Suppressor macrophage (primary cell): ENCODE measurements at places on chromosomes 13 and 19.

DNA sequence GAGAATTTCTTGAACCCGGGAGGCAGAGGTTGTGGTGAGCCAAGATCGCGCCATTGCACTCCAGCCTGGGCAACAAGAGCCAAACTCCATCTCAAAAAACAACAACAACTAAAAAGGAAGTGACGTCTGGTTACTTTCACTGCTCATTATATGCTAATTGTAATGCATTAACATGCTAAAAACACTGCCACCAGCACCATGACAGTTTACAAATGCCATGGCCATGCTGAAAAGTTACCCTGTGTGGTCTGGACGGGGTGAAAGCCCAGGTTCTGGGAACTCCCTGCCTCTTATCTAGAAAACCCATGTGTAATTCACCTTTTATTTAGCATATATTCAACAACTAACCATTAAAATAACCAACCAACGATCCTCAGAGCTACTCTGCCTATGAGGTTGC is 28.1 kb downstream of the CPT1C start:
- DNase-seq, result no peak

- DNase-seq, result peak; percentile 33
Measured at GRCh38 chr13:50810998-50811397, 32.5 kb downstream of the DLEU7 start.

GRCh38 chr13:114067381-114067885 is 65.0 kb downstream of the RASA3 start:
- DNase-seq, result peak; percentile 93

DNA sequence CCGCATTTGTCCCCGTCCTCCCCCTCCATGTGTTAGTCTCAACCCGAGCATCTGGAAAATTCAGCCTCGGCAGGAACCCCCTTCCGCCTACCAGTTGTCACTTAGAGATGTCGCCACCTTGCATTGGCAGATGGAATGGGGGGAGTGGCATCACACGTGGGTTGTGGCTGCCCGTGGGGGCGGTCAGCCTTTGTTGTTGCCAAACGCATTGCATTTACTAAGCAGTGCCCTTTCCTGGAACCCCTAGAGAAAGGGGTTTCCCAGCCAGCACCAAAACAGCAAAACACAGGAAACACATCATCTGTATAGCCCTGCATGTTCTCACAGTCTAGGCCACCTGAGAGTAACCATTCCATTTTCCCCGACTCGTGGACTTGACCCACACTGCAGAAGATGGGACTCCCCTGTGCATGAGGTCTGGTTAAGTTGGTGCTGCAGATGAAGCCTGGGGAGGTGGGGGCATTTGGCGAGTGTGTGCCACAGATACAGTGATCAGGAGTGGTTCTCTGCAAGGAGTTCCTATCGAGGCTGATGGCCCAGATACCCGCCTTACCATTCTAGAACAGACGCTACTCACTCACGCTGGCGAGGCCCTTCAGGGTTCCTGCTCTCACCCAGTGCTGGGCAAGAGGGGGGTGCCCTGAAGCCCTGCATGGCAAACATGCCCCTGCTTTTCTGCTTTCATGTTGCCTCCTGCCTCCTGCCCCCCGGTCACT is 38.3 kb downstream of the TMED1 start:
- no peak for DNase-seq

DNA sequence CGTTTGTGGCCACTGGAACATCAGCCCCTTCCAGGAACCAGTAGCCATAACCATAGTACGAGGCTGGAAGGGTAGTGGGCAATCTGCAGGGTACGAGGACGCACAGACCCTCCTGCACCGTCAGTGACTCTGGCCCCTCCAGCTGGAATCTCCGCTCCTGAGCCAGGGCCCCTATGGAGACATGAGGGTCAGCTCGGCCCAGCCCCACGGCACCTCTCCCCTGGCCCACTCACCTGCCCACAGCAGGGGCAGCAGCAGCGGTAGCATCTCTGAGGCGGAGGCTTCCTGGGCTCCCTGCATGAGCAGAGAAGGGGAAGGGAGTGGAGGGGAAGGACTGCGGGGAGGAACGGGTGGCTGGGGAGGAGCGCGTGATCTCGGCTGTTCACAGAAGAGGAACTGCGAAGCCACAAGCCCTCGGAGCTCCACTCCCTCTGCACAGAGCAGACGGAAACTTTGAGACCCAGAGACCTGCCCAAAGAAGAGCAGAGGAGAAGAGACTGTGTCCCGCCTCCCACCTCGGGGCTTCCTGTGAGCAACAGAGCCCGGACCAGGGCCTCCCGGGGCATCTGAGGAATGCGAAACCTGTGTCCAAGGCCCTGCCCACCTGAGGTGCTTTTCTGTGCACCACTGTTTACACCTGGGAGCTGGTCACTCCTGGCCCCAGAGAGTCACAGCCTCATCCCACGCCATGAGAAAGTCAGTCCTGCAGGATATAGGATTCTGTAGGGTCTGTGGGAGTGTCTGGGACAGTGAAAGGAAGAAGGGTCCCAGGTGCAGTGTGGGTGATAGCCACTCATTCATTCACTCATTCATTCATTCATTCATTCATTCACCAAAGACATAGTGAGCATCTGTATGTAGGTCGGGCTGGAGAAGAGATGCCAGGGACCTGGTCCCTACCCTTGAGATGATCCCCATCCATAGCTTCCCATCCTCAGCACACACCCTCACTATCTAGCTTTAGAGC is at the start of gene SIGLEC6:
TSS of gene SIGLEC6 (minus strand) at position 322 of the 967 bp plus-strand sequence. CDS start at position 300, 22 bp downstream.
- peak; percentile 97 for DNase-seq

- DNase-seq, result peak; percentile 40
Measured at GRCh38 chr13:113207890-113208420, 514 bp downstream of the PCID2 start.

GRCh38 chr19:46226438-46226973 is 3.0 kb upstream of the IGFL1 start:
- no peak for DNase-seq

DNA sequence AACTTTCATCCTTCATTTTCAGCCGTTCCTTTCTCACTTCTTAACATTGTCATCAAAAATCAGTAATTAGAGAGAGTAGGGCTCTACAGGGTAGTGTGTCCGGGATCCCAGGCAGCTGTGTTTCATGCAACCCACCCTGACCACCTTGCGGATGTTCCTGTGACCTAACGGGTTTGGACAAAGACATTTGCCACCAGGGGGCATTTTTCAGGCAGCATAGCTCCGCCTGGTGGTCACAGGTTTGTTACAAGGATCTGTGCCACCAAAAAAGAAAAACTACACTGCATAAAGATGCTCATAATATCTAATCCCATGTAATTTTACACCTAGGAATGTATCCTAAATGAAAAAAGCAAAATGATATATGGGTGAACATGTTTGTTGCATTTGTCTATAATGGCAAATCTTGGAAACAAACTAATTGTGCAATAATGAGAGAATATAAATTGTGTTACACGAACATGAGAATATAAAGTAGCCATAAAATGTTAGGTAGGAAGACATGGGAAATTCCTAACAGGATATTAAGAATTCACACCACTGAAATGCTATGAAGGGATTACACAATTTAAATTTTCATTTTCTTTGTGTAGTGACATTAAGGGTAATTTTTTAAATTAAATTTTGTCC is 123.0 kb downstream of the SLC7A1 start:
- DNase-seq, result peak; percentile 71

- no peak for DNase-seq
Measured at GRCh38 chr19:45340232-45340898, at the start of gene KLC3. Gene KLC3 (plus strand): TSS chr19:45340750. CDS start chr19:45345542, 4,792 bp downstream.

GRCh38 chr19:5507065-5507909 is 52.1 kb downstream of the ZNRF4 start:
- no peak for DNase-seq

DNA sequence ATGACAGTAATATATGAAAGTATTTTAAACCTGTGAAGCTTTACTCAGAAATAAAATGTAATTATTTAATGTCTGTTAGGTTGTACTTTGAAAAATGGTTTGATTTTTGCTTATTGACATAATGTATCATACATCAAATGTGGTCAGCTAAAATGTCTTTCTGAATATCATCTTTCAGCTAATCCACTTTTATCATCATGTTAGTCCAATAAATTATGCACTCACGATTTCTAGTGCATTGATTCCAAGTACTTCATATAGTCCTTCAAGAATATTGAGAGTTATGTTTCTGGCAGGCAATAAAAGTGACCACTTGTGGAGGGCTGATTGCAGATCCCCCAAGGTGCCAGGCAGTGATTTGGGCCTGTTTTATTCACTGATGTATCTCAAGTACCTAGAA is 1204.1 kb downstream of the OLFM4 start:
- DNase-seq, result no peak

- no peak for DNase-seq
Measured at GRCh38 chr13:31074756-31075155, 86.9 kb downstream of the HSPH1 start.

DNA sequence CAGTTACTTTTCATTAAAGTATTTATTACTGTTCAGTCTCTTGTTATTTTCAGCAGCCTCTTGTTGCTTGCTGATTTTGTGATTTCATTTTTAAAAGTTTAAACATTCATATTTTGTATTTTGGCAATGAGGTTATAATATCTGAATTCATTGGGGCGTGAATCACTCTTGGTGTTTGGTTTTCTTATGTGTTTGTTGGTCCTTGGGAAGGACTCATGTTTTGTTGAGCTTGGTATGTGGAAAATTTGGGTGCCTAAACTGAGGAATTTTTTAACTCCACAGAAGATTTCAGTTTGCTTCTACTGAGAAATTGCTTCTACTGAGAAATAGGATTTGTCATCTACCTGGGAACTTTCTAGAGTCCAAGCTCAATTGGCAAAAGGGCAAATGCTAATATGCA is 38.2 kb downstream of the PDS5B start:
- no peak for DNase-seq

DNA sequence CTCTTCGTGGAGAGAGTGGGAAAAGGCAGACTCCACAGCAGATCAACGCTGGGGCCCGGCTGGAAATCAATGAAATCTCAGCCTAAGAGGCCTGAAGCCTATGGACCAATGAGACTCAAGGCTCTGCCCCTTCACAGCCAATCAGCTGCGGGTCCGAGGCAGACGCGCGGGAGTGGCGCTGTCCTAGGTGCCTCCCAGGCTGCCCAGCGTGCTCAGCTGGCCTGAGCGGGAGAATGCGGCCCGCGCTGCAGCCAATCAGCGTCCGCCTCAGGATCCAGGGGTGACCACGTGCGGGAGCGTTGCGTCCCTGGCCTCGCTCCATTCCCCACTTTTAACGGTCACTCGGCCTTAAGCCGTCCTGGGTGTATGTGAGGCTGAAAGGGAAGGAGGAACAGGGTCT is at the start of gene ZBTB32:
TSS of gene ZBTB32 (plus strand) at position 341 of the 400 bp plus-strand sequence. CDS start 10,069 bp downstream, outside the sequence.
- DNase-seq, result no peak

DNA sequence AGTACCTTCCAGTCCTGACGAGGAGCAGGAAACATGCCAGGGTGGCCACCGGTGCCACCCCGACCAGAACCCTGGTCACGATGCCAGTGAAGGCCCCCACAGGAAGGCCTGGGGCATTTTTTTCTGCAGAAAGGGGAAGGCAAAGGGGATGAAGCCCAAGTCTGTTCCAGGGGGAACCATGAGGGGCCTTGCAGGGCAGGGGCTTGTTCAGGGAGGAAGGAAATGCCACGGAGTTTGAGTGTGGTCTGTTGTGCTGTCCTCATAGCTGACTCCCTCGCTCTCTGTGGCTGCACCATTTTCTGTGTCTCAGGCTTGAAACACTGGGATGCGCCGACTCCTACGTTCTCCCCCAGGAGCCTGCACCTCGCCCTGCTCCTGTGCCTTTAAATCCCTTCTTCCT is 27.5 kb upstream of the CEACAM1 start:
- DNase-seq, result no peak

DNA sequence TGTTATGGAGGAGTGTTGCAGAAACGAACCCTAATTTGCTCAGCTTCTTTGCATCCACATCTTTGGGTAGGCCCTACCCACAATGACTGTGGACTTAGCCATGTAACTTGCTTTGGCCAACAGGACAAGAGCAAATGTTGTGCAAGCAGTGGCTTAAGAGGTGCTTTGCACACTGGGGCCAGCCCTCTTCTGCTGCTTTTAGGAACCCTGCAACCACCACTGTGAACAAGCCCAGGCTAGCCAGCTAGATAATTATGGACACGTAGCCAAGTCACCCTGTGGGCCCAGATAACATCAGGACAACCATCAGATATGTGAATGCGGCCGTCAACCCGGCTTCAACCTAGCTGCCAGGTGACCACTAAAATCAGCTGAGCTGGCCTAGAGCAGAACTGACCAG is 17.1 kb downstream of the C19orf47 start:
- DNase-seq, result no peak

GRCh38 chr19:16373532-16373931 is 48.9 kb downstream of the KLF2 start:
- no peak for DNase-seq

GRCh38 chr13:77779552-77780272 is 82.2 kb downstream of the SLAIN1 start:
- DNase-seq, result peak; percentile 80

DNA sequence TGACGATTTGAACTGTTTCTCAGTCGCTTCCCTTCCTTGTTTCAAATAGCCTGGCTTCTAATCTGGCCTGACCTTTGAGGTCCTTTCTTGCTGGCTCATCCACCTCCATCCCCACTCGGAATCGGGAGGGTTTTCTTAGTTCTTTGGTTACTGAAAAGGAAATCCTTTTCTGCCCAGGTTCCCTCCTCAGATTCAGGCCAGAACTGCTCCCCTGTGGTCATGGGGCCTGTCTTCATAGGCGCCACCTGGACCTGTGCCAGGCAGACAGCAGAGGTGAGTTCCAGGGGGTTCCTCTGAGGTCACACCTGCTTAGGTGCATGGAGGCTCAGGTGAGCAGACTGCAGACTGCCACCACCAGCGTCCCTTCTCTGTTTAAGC is 62.4 kb downstream of the AKAP11 start:
- no peak for DNase-seq

DNA sequence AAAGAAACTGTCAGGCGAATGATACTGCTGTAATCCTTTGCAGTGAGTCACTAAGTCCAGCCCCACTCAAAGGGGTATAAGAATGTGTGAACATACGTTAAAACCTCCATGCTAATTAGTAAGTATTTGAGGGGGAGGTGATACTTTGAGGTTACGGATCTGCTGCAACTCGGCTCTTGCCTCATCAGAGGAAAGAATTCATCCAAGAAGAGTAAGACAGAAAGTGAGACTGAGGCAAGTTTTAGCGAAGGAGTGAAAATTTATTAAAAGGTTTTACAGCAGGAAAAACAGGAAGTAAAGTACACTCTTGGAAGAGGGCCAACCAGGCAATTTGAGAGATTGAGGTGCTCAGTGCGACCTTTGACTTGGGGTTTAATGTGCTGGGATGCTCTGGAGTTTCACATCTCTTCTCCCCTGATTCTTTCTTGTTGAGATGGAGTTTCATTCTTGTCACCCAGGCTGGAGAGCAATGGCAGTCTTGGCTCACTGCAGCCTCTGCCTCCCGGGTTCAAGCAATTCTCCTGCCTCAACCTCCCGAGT is 9.8 kb downstream of the CLEC4M start:
- peak; percentile 65 for DNase-seq
